ENCODE measurements at places on chromosomes 1 and 21.

DNA sequence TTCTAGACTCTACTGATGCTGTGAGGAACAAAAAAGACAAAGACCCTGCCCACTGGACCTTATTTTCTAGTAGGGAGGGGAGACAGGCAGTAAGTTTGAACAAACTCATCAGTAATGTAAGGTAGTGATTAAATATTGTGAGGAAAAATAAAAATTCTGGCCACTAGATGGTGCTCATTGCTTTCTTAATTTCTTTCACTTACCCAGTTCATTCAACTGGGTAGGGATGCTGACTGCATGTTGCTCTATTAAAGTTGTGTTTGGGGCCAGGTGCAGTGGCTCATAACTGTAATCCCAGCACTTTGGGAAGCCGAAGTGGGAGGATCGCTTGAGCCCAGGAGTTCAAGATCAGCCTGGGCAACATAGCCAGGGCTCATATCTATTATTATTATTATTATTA lies 6.3 kb upstream of the KYAT3 start:
- DNase-seq: peak; percentile 68

GRCh38 chr1:198531891-198532290 lies 8.6 kb downstream of the ATP6V1G3 start:
- DNase-seq: no peak

DNA sequence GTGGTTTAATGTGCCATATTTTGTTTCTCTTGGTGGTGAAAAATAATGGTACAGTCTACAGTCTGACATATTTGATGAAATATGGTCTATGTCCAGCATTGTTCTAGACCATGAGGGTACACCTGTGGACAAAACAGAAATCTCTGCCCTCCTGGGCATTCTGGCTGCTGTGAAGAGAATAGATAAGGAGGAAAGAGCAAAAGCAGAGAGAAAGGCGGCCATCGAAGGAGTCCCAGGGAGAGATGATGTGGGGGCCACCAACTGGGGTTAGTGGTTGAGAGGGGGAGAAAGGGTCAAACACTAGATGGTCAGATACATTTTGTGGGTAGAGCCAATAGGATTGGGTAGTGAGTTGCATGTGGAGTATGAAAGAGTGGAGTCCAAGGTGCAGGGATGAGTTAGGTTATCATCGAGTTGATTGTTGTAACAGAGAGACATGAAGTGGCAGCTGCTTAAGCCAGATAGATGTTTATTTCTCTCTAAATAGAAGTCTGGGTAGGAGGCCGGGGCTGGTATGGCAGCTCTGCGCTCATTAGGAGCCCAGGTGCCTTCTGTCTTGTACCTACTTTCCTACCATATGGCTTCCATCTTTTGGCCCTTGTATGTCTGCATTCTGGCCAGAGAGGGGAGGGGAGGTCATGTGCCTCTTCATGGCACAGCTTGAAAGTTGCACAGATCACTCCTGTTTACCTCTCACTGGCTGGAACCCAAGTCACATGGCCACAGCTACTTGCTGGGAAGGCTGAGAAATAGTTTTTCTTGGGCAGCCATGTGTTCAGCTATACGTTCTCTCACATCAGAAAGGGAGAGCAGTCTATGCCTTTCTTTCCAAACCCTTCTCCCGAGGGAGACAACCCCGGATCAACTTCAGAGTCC lies 13.0 kb downstream of the UBE4B start:
- no peak for DNase-seq

- no peak for DNase-seq
These were observed 55.4 kb upstream of the JAK1 start for GRCh38 chr1:65021795-65022194.

DNA sequence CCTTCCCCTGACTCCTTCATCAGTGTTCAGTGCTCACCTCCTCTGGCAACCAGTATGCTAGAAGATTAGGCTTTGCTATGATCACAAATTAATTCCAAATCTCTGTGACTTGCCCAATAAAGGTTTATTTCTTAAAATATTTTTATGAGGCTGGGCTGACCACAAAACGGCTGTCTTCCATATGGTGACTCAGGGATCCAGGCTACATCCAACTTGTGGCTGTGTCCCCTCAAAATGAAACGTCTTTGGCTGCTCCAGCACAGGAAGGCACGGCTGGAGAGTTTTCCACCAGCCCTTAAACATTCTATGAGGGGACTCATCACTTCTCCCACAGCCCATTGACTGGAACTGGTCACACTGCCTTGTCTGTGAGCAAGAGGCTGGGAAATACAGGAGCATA lies 131.5 kb downstream of the HUNK start:
- no peak for DNase-seq
